Effector CD4-positive, alpha-beta T cell (primary cell): ENCODE measurements at places on chromosomes 7 and 10.

DNA sequence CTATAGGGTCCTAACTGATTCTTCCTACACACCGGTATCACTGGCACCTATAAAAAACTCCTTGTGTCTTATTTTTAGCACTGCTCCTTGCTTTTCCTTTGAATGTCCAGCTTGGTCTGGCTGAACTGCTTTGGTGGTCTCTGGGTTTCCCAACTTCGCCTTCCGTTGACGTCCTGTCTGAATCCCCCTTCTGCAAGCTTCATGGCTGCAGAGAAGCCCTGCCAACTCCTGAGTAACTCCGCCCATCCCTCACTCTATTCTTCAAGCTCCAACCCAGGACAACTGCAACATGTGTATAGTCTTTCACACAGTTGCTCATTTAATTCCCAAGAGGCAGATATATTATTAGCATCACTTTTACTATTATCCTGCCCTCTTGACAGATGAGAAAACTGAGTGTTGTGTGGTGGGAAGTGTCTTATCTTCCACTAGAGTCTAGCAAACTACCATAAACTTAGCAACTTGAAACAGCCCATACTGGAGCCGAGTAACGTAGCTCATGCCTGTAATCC is 40.9 kb downstream of the MTURN start:
- no peak for DNase-seq

DNA sequence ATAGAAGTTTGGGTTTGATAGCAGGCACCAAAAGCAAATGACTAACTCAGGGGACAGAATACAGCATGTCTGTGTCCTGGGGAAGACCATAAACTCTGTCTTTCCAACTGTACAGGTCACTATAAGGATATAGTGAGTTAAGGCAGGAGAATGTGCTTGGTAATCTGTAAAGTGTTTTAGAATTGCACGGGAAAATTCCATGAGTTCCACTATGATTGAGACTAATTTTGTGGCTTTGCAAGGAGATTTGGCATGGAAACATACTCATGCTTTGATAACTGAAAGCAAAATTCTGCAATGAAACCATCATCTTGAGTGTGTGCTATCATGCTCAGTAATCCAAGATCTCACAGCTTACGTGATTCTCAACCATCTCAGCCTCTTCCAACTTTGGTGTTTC is 152.6 kb downstream of the PKD1L1 start:
- DNase-seq: no peak

DNA sequence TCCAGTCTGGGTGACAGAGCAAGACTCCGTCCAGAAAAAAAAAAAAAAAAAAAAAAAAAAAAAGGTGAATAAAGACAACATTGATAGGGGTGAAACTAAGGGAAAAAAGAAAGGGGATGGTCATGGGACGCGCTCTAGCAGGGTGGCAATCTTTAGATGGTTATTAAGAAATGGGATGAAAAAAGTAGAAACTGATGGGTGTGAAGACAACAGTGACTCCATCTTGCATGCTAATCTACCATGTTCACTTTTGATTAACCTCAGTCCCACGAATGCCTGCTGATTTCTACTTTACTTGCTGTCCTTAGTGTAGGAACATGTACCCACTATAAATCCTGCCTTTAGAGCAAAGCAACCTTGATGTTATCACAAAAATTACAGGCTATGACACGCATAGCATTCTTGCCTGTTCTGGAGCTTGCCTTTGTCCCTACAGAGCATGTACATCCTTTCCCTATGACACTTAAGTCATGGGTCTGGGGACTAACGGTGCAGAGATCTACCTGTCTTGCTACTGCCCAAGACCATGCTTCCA is 38.5 kb downstream of the P4HA1 start:
- DNase-seq: no peak

DNA sequence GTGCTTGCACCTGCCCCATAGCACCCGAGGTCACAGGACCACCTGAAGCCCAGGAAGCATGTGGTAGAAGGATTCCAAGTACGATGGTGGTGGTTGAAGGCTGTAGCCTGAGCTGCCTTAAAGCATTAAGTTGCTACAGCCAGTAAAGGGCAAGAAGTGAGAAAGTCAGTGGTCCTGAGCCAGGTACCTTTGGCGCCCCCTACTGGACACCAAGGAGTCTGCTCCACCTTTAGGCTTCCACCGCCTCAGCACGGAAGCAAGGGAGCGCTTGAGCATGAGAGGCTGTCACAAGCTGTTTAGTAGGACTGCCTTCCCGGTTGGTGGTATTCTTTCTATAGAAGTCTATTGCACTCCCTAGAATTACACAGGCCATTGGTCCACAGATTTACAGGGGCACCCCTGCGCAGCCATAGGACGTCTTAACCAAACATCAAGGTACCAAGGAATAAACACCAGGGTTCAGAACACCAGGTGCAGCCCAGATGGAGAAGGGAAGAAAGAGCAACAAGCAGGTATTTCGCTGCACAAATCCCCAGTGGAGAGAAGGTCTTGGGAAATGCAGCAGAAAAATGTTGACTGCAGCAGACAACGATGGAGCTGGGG is 2.2 kb downstream of the CRTAC1 start:
- DNase-seq: peak; percentile 47
